CD4-positive, alpha-beta memory T cell (primary cell): ENCODE measurements at places on chromosomes 7 and 10.

DNA sequence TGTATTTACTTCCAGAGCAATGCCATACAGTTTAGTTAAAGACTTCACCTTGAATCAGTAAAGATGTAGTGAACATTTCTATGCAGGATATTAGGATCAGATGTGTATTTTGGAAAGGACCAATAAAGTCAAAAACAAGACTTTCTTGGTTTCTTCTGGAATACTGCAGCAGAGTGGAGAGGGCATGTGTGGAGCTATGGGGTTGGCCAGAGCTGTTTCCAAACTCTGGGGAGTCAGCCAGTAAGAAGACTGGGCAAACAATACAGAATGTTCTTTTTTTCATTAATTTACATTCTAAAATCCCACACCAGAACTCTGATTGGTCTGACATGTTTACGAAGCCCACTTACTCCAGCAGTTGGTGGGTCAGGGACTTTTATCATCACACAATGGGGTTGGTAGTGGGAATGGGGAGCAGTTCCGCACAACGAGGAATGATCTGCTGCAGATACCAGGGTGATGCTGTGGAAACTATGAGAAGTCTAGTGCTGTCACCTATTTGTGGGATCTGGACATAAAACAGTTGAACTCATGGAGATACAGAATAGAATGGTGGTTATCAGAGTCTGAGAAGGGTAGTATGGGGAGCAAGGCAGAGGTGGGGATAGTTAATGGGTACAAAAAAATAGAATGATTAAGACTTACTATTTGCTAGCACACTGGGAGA is 267.7 kb downstream of the MALRD1 start:
- DNase-seq: no peak

DNA sequence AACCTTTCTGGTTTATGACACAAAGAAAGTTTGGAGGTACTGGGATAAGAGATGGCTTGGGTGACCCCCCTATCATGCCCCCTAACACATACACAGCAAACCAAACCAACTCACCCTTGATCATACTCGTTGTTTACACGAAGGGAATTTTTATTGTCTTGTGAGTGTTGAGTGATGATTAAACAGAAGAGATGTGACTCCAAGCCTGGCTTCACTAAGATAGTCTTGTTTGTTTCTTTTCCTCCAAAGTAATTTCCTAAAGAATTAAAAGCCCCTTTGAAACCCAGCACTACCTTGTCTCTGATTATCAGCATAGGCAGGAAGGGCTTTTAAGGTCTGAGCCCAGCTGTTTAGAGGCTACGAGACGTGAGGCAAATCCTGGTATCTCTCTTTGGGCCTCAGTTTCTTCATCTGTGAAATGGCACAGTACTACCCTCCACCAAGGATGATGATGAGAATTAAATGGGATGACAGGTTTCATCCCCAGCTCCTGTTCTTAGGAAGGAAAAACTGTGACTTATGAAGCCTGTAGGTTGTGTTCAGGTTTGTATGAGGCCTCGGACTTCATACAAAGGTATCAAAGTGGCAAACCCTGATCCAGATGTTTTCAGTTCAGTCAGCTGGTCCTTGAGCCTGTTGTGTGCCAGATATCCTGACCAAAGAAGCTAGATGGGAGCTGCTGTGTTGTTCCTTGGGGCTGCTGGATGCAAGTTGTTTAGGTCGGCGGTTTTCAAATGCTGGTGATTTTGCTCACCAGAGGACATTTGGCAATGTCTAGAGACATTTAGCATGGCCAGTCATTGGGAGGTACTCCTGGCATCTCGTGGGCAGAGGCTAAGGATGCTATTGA is 51.8 kb downstream of the TCF7L2 start:
- no peak for DNase-seq

- DNase-seq: no peak
Measured at GRCh38 chr10:123807444-123808035, 84.1 kb downstream of the CPXM2 start.

DNA sequence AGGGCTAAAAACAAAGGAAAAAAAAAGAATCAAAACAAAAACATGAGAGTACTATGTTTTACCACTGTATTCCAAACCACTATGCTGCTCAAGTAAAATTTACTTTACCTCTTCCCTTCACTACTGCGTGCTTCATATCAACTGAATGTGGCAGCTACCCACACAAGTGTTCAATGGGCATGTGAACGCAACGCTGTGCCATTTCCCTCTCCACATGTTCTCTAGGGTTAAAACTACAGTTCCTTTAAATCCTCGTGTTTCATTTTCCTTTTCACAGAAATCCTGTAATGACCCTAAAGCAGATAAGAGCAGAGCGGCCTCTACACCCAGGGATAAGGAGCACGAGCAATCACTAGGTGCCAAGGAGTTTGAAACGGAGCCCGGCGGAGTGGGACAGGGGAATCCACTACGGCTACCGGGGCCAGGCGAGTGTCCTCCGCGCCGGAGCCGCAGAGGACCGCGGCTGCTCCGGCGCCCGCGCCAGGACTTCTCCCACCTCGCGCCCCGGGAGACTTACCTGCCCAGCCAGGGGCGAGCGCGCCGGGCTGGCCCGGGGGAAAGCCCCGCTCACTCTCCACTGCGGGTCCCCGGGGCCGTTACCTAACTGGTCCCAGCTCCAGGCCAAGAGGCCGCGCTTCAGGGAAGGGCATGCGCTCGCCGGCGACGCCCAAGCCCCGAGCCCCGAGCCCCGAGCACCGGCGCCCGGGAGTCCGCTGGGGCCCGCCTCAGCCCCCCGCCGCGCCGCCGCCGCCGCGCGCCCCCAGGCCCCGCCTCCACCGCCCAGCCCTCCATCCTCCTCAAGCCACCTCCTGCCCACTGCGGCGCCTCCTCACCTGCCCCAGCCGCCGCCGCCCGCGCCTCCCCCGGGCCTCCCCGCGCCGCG is 711 bp downstream of the NAMPT start:
- DNase-seq: peak; percentile 46

- DNase-seq: no peak
Measured at GRCh38 chr7:36023033-36023560, 130.0 kb upstream of the EEPD1 start.

- DNase-seq: no peak
Measured at GRCh38 chr7:70457883-70458680, 673.9 kb upstream of the GALNT17 start.

DNA sequence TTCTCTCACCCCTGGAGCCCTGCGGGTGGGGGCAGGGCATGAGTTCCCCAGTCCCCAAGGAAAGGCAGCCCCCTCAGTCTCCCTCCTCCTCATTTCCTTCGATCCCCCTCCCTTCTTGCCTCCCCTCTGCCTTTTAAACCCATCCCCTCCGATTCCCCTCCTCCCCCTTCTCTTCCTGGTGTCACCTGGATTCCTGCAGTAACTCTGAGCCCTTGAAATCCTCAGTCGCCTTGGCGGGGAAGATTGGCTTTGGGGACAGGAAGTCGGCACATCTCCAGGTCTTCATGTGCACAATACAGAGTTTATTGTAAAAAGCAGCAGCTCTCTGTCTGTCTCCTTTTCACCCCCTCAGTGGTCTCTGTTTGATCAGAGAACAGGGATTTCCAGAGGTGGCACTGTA is 1.3 kb upstream of the MUC12 start:
- DNase-seq: no peak

DNA sequence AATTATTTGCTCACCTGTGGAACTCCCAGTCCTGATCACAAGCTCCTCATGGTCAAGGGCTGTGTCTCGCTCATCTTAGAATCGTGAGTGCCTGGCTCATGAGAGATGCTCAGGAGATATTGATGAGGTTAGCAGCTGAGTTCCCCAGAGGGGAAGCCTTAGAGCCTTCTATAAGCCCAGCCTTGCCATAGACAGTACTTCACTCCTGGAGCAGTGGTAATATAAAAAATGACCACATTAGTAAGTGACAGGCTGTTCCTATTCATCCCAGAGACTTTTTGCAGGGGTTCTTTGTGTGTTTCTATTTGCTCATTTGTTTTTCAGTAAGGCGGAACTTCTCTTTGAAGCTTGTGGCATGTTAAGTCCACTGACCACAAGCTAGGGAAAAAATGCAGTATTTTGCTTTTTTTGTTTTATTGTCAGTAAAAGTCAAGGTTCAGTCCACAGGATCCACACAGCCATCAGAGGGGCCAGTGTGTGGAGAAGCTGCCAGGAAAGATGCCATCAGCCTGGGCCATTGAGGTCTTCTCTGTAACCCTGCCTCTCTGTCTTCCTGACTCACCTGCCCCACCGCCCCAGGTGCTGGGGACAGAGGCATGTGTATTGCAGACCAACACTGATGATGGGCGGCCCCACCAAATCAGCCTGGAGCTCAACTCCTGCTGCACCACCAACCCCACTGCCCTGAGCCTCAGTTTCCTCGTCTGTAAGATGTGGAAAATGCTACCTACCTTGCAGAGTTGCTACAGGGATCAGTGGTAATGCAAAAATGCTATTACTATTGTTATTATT is 36.4 kb upstream of the JCAD start:
- no peak for DNase-seq

GRCh38 chr10:2079603-2080078 is 342.3 kb upstream of the ADARB2 start:
- no peak for DNase-seq

DNA sequence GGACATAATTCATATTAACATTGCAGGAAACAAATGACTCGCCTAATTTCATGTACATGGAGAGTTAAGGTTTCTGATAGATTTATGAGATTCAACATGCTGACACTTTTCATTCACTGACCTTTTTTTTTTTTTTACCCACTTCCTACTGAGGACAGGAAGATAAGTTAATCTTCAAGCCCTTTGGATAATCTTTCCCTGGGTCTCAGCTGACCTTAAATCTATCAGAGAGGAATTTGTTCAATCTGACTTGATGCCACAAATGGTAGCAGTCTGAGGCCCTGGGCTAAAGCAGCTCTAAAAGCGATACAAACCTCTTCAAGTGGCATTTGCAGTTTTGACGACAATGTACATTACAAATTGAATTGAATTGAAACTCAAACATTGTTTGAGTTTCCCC is 493.3 kb upstream of the SORCS1 start:
- DNase-seq: no peak

DNA sequence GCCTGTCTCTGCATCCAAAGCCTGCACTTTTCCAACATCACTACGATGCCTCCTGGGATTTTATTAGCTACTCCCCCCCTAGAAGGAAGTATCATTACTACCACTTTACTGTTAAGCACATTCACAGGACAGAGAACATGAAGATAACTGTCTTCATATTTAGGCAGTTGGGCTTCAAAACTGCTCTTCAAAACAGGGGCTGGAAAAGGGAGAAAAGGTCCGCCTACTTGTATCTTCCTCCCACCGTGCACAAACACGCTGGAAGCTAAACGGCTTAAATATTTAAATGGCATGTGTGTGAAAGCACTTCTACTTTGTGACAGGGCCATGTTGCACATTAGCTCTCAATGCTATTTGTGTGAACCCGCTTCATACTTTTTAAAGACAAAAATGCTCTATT is 999 bp downstream of the ITIH5 start:
- no peak for DNase-seq

GRCh38 chr10:109487691-109488090 is 435.6 kb downstream of the XPNPEP1 start:
- no peak for DNase-seq

DNA sequence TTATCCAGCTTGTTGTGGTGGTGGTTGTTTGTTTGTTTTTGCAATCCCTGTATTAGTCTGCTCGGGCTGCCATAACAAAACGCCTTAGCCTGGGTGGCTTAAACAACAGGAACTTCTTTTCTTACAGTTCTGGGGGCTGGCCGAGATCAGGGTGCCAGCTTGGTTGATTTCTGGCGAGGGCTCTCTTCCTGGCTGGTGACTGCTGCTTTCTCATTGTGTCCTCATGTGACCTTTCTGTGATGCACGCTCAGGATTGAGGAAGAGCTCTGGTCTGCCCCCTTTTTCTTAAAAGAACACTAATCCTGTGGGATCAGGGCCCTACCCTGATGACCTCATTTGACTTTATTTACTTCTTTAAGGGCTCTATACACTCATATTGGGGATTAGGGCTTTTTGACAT is 107.1 kb upstream of the NRP1 start:
- no peak for DNase-seq

DNA sequence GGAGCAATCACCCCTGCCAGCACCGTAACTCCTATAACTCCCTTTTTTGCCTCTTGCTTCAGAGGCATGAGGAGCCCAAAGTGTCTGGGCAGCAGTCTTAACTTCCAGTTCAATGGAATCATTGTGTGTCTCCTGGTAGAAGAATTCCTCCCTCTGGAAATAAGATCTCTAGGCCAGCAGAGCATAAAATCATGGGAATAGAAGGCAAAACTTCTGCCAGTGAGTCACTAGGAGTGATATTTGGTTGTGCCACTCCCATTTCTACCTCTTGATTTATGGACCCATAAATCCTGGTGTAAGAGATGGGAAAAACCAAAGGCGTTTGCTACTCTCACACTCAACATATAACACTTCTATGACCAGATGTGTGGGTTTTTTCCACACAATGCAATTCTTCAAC is 104.9 kb upstream of the FAM180A start:
- DNase-seq: no peak

DNA sequence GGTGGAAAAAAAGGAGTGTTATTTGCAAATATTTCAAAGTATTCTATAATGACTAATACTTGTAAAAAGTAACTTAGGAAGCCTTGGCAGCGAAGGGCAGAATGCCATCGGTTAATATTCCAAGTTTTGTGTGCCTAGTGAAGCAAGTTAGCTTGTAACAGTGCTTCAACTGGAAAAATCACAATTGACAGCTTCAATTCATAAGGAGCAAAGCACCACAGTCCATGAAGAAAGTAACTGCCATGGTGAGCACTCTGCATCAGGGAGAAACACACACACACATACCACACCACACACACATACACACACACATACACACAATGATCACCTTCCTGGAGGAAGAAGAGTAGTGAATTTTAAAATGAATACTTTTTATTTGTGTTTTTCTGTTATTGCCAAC is 298.3 kb downstream of the CNTNAP2 start:
- no peak for DNase-seq

DNA sequence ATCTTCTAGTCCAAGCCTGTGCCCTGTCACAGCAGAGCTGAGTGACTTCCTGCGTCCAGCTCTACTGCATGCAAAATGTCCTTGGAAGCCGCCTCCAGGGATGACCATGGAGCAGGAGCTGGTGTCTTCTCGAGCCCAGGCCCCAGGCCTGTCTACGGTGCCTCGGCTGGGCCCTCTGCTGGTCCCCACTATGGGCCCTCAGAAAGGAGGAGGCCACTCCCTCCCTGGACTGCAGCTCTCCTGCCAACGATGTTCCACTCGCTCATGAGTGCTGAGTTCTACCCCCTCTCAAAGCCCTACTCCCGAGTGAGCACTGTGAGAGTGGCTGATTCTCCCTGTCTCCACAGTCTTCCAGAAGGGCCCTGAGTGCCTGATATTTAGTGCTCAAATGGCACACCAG is 504.9 kb downstream of the PTPRN2 start:
- no peak for DNase-seq

GRCh38 chr7:158585721-158586498 is 1.7 kb downstream of the PTPRN2 start:
- DNase-seq: no peak
